ENCODE measurements at places on chromosomes 6 and 20. TPM values are rescaled to one million over a fixed set of nuclear protein-coding genes. Genes with fewer than 3 reads are reported as not detected.

The TBC1D22B gene
- 8.7 TPM for total RNA-seq

The GMPR gene
- 24.5 TPM for total RNA-seq

The OLIG3 gene
- total RNA-seq, result not detected

DNA sequence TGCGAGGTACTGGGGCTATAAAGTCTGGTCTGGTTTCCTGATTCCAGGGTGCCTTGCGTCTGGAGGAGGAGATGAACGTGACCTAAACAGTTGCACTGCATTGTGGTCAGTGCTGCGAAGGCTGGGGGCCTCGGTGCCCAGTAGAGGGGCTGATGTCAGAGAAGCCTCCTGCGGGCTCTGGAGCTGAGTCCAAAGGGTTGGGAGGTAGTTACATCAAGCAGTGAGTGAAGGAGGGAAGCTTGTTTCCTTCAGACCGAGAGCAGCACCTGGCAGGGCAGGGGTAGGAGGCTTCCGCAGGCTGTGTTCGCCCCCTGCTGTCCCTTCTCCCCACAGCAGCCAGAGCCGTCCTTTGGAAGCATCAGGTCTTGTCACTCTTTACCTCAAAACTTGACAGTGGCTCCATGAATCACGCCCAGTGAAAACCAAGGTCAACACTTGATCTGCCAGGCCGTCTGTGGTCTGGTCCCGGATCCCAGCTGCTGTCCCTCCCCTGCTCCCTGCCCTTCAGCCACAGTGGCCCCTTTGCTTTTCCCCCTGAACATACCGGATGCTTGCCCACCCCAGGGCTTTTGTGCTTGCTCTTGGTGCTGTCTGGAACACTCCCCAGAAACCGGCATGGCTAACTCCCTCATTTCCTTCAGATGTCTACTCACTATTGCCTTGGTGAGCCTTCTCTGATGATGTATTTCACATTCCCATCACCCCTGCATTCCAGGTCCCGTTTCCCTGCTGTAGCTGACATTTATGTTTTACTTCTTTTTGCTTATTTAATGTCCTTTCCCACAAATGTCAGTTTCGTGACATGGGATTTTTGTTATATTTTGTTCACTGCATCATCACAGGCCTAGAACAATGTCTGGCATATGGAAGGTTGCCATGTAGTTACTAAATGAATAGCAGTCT is 7.0 kb downstream of the DYNLRB1 start:
- no peak for DNase-seq

The USP49 gene
- total RNA-seq, result 3.2 TPM

The MICB gene
- total RNA-seq, result 5.8 TPM

Data from omental fat pad (tissue), 4 donors.